ENCODE measurements at places on chromosomes 13 and 19.

DNA sequence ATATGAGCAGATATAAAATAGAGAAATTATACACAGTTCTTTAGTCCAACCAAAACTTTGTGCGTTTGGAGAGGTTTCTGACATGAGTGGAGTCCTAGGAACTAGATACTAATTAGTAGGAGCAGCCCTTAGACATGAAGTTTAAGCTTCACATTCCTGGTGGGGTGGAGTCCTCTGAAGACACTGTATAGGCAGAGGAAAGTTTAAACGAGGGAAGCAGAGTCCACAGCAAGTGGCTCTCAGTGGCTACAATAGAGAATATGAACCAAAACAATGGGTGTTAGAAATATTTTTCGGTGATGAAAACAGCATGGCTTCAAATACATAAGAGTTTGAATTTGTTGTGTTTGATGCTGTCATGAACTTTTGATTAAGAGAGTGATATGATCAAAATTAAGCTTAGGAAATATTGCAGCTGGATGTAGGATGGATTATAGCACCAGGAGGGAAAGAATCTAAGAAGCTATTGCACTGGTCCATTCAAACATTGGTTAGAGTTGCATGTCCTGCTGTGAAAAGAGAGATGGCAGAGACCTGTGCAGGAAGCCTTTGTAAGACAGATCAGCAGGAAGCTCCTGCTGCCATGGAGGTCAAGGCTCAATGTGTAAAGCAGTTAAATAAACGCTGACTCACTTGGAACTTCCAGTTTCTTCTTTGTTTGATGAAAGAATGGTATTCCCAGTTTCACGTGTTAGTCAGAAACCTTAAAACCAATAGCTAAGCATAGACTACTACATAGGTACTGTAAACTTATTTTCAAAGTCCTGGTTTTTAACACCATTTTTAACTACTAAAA lies 175.2 kb downstream of the TDRD3 start:
- no peak for DNase-seq

- peak; percentile 53 for DNase-seq
These were observed at the start of gene PRMT1 for GRCh38 chr19:49677231-49677900. Gene PRMT1 (plus strand): TSS chr19:49677271. CDS start chr19:49677281, 10 bp downstream.

- DNase-seq: no peak
These were observed 75.0 kb downstream of the RASA3 start for GRCh38 chr13:114057166-114058050.

DNA sequence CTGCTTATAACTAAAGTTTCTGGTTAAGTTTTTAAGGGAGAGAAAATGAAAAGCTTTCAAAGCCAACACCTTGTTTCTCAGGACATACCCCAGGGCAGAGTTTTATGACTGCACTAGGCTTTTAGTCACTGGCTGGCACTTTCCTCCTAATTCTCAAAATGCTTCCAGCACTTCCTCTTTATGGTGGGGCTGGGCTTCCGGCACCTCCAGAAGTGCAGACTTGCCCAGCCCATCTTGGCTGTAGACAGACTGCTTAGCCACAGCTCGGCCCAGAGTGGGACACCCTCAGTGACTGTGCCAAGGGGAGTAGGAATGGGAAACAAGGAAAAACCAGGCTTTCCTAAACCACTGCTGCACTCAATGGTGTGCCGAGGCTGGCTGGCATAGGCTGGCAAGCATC lies 23.2 kb upstream of the GTF3A start:
- DNase-seq: no peak

DNA sequence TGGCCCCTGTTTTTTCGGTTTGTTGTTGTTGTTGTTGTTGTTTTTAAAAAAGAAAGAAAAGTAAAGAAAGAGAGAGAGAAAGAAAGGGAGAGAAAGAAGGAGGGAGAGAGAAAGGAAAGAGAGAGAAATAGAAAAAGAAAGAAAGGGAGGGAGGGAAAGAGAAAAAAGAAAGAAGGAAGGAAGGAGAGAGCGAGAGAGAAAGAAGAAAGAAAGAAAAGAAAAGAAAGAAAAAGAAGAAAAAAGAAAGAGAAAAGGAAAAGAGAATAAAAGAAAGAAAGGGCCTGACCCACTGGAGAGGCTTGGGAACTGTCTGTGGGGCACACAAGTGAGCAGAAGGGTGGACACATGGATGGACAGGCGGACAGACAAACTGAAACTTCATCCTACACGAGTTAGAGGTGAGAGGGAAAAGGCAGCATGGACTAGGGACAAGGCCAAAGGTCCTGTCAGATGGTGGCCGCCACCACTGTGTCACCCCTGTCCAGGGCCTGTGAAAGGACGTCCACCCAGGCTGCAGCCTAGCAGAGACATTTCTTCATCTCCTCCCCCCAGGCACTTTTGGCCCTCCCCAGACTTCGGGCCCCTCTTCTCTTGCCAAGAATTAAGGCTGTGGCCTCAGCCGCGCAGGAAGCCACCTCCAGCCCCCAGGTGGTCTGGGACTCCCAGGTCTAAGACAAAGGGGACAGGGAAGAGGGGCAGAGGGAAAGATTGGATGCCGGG lies 9.1 kb upstream of the BCAM start:
- DNase-seq: no peak

GRCh38 chr19:17125062-17125727 lies 49.6 kb downstream of the MYO9B start:
- DNase-seq: peak; percentile 63

DNA sequence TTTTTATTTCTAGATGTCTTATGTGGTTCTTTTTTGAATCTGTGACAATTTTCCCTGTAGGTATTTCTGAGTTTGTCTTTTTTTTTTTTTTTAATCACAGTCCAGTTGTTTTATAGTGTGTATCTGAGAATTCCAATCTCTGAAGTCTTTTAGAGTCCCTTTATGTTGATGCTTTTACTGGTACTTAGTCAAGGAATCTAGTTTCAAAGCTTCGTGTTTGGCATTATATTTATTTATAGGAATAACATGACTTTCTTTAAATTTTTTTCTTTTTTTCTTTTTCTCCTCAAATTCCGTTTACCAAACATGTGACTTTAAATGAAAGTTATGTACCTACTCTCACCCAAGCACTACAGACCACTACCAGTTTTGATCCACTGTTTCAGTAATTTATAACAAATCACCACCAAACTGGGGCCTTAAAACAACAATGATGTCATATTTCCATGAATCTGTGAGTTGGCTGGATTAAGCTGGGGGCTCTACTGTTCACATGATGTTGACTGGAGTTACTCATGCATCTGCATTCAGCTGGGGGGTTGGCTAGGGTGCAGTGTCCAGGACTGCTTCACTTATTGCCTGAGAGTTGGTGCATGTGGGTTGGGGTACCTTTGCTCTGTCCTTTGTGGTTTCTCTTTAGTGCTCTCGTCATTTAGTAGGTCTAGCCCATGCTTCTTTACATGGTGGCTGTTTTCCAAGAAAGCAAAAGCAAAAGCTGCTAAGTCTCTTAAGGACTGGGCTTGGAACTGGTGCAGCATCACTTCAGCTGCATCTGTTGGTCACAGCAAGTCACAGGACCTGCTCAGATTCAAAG lies 22.3 kb downstream of the KCTD4 start:
- DNase-seq: no peak

- no peak for DNase-seq
These were observed 10.7 kb downstream of the HS6ST3 start for GRCh38 chr13:96100457-96101220.

- DNase-seq: no peak
These were observed 8.9 kb upstream of the ZNF507 start for GRCh38 chr19:32336259-32337083.

DNA sequence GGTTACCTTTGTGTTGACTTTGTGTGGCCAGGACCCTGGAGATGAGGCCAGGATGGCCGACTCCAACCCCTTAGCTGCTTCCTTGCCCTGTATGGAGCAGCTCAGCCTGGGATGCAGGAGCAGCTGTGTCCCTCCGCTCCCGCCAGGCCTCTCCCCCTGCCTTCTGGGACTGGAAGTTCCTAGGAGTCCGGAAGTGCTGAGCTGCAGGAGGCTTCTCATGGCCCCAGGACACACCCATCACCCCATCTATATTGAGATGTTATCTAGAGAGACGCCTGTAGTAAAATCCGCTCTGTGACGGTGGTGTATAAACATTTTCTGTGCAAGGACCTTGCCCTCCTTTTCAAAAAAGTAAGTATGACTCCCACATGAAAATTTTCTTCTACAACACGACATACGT lies 27.0 kb downstream of the WTIP start:
- DNase-seq: no peak

DNA sequence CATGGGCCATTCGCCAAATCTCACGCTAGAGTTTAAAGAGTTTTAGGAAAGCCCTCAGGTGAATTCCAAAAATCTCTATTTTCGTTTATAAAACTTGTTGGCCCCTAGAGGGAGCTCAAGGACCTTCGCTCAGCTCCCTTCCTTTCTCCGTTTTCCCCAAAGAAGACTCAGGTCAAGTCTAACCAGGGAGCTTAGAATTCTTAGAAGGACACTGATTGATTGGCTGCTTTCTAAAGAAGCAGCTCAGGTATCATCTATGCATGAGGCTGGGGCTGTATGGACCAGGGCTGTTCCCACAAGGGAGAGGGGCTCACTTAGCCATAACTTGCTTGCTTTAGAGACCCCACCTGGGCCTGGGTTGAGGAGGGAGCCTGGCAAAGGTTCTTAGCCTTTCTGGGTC lies 20.5 kb downstream of the DZIP1 start:
- DNase-seq: no peak

GRCh38 chr19:8000298-8001038 lies 5.0 kb downstream of the ELAVL1 start:
- no peak for DNase-seq

DNA sequence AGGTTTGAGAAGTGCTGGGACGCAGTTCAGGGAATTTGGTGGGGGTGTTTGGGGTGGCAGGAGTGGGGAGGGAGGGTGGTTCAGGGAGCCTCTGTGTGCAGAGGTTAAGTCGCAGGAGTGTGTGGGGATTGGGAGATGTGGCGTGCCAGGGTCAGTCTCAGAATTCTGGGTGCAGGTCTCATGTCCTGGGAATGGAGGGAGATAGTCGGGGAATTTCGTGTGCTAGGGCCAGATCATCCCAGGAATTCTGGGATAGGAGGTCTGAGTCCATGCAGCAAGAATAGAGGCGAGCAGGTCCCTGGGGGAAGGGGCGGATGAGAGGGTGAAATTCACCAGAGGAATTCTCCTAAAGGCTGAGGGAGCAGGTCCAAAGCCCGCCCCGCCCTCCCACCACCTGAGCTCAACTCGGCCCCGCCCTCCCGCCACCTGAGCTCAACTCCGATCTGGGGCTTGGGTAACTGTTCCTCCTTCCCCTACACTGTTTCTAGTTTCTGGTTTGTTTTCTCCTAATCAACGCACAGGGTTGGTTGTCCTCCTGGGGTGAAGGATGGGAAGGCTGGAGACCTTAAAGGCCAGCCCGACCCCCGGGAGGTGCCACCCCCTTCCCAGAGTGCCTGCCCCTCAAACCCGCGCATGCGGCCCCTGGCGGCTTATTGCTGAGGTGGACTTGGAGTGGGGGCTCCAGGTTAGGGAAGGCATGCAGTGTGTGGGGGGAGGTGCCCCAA lies 15.2 kb downstream of the KCNC3 start:
- DNase-seq: no peak

DNA sequence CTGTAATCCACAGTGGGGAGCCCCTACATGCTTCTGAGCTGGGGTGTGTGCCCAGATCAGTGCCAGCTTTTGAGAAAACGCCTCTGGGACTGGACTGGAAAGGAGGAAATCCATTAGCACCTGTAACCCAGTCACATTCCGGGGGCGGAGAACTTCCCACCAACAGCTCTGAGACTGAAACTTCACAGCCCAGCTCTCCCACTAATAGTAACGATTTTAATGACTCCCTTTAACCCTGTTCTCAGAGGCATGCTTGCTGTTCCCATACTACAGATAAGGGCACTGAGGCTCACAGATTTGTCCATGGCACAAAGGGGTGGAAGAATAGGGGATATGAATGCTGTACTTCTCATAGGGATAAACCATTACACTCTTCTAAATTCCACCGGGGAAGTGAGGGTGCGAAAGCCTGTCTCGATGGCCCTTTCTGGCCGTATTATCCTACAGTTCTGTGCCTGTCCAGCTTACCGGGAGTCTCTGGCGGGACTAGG lies 851 bp downstream of the FBXO46 start:
- no peak for DNase-seq

DNA sequence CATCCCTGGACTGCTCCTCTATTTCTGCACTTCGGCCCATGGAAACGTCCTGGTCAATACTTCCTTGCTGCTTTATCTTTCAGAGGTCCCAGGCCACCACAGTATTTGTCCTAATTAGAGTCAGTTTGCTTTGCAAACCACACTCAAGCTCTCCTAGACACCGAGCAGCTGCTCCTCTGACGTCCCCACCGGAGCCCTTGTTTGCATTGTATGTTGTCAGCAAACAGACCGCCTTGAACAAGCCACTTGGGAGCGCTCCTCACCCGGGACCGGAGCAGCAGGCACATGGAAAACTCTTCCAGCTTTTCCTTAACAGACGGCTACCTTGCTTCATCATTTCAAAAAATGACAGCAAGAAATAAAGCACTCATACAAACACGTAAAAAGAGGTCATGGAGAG lies 51.5 kb upstream of the GTF3A start:
- DNase-seq: no peak

GRCh38 chr13:40056898-40057619 lies 401.6 kb downstream of the COG6 start:
- no peak for DNase-seq

DNA sequence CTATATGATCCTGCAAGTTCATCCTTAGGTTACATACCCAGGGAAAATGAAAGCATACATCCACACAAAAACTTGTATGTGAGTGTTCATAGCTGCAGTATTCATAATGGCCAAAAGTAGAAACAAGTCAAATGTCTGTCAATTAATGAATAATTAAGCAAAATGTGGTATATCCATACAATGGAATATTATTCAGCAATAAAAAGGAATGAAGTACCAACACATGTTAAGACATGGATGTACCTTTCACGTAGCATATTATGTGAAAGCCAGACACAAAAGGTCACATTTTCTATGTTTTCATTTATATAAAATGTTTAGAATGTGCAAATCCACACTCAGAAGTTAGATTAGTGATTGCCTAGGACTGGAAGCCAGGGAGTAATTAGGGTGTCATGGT lies 75.4 kb downstream of the ZNF429 start:
- no peak for DNase-seq

GRCh38 chr19:46520616-46521015 lies 24.9 kb upstream of the PNMA8B start:
- no peak for DNase-seq

- no peak for DNase-seq
These were observed 438.7 kb upstream of the ARGLU1 start for GRCh38 chr13:107006661-107007060.

GRCh38 chr13:44918326-44919103 lies 70.8 kb downstream of the NUFIP1 start:
- peak; percentile 82 for DNase-seq
